AG09319 (cell line): ENCODE measurements at places on chromosomes 5 and 9.

- DNase-seq = no peak
Observed at GRCh38 chr5:31823472-31823871, 184.5 kb downstream of the PDZD2 start.

DNA sequence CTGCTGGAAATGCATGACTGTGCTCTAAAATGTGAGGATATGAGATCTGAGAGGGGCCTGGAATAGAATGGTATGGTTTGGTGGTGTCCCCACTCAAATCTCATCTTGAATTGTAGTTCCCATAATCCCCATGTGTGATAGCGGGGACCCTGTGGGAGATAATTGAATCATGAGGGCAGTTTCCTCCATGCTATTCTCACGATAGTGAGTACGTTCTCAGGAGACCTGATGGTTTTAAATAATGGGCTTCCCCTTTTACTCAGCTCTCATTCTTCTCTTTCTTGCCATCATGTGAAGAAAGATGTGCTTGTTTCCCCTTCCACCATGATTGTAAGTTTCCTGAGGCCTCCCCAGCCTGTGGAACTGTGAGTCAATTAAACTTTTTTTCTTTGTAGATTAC lies 133.6 kb upstream of the ADAMTS16 start:
- no peak for DNase-seq

DNA sequence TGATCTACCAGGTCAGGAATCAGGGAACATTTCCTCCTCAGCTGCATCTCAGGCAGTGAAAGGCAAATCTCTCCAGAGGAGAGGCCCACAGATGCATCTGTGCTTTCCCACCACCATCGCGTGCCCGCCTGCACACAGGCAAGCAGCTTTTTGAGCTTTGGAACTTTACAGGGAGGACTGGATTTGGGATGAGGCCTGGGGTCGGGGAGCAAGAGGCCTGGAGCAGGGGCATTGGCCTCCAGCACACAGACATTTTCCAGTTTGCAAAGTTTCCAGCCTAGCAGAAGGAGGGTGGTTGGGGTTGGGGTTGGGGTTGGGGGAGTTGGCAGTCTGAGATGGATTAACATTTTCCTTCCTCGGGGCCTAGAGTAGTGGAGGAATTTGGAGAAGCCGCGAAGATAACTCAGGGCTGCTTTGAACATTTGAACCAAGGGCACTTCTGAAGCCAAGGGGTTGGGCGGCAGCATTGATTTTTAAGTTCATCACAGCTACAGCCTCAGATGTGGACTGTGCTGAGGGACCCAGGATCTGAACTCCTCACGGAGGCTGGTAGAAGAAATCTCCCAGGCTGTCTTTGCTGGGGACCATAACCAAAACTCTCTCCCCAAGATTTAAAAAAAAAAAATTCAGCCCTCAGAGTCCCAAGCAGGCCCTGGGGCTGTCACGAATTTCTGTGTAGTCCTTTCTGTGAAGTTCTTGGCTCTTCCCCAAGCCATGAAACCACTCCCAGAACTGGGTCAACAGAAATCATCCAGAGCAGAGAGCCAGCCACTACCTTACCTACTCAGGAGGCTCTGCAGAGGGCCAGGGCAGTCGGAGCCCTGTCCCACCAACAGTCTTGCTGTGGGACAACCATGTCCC lies 25.6 kb downstream of the C5orf15 start:
- DNase-seq = no peak

- DNase-seq = peak; percentile 75
Observed at GRCh38 chr9:131714161-131714646, 25.7 kb downstream of the RAPGEF1 start.

DNA sequence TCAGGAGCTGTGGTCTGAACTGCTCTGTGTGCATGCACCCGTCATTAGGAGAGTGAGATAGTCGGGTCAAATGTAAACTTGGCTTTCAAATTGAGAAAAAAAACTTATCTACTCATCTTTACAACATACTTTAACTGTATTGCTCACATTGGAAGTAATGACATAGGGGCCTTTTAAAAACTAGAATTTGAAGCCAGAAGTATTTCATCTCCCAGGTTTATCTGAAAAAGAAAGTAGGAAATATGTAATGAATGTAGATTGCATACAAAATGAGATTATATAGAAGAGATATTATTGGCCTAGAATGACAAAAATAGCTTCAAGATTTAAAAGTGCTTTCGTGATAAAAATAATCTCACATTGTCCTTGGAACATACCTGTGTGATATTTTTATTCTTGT lies 24.3 kb downstream of the RGS7BP start:
- no peak for DNase-seq

GRCh38 chr5:139644001-139644456 lies 4.1 kb upstream of the CXXC5 start:
- no peak for DNase-seq

DNA sequence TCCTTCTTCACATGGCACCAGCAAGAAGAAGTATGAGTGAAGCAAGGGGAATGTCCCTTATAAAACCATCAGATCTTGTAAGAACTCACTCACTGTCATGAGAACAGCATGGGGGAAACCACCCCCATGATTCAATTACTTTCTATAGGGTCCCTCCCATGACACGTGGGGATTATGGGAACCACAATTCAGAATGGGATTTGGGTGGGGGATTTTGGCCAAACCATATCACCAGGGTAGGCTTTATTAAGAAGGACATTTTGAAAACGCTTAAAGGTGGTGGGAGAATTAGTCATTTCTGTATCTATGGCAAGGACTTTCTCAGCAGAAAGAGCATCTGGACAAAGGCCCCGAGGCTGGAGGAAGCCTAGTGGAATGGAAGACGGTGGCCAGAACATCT lies 100.2 kb upstream of the ADAMTS16 start:
- no peak for DNase-seq

DNA sequence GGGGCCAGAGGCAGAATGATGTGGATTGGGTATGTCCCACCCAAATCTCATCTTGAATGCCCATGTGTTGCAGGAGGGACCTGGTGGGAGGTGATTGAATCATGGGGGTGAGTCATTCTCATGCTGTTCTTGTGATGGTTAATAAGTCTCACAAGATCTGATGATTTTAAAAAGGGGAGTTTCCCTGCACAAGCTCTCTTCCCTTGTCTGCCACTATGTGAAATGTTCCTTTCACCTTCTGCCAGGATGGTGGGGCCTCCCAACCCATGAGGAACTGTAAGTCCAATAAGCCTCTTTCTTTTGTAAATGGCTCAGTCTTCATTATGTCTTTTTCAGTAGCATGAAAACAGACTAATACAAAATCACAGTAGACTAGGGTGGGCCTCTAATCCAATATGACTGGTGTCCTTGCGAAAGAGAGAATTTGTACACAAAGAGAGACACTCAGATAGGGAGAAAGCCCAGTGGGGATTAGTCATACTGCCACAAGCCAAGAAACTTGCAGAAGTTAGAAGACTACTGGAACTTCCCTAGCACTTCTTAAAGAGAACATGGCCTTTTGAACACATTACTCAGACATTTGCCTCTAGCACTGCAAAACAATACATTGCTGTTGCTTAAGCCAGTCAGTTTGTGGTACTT lies 68.4 kb downstream of the ANXA1 start:
- DNase-seq = no peak

- no peak for DNase-seq
Observed at GRCh38 chr9:129656795-129657390, 8.6 kb upstream of the PRRX2 start.

GRCh38 chr5:54273715-54274114 lies 36.7 kb downstream of the ARL15 start:
- DNase-seq = no peak

GRCh38 chr5:150809363-150809762 lies 30.8 kb downstream of the SMIM3 start:
- no peak for DNase-seq

DNA sequence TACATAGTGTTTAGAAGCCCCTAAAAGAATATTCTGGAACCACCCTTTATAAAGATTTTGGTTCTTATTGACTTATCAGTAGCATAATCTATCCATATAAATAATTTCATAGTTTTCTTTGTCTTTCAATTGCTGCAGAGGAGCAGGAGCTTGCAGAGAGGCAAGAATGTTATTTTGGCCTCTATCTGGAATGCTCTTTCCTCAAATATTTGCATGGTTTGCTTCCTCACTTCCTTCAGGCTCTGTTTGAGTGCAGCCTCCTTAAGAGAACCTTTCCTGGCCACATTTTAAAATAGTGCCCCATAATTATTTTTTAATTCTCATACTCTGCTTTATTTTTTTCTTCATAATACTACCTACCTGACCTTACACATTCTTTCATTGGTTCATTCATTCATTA lies 1.5 kb downstream of the C5 start:
- DNase-seq = no peak

DNA sequence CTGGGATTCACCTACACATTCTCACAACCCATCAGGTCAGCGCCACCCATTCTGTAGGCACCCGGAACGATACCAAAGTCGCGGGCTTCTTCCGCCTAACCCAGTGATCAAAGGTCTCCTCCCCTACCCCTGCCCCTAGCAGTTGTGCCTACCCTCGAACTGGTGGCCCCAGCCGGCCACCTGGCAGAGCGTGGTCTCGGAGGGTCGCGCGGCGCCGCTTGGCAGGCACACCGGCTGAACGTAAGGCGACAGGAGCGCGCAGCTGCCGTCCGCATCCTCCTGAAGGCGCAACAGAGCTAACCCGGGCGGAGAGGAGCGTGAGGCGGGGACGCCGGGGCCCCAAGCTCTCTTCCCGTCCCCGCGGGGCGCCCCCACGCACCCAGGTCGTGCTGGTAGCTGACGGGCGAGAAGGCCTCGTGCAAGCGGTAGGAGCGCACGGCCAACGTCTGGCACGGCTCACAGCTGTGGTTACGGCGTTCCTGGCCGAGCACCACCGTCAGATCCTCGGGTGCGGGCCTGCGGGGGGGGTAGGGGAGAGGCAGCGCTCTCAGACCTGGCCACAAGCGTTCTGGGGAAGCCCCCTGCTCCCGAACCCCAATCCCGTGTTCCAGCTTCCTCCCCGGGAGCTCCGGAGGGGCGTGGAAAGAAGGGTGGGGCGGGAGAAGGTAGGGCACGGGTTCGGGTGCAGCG lies 2.8 kb upstream of the PFN3 start:
- DNase-seq = no peak

DNA sequence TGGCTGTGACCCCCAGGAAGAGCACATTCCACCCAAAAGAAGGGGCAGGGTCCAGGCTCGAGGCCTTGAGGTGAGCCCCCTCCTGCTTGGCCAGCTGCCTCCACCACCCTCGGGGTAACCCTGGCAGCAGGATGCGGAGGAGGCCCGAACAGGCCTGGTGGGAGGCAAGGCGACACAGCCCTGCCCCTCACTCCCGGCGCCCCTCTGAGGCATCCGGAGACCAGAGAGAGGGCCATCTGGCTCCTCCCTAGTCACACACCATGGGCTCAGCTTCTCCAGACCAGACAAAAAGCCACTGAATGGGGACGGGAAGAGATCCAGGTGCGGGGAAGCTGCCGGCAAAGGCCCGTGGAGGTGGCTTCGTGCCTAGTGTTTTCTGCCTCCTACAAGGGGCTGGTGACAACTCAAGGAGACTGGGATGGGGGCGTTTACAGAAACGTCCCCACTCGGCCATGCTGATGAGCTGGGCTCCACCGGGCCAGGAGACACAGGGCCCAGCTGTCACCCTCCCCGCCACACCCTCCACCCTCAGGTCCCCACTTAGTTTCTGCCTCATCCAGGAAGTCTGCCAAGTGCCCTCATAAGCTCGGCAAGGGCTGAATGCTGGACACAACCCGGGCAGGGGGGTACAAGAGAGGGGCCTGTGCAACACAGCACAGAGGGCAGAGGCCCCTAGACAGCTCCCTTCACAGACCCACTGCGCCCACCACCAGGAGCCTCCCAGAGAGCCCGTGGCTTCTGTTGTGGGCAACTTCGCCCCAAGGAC lies 41.9 kb downstream of the NACC2 start:
- DNase-seq = no peak

DNA sequence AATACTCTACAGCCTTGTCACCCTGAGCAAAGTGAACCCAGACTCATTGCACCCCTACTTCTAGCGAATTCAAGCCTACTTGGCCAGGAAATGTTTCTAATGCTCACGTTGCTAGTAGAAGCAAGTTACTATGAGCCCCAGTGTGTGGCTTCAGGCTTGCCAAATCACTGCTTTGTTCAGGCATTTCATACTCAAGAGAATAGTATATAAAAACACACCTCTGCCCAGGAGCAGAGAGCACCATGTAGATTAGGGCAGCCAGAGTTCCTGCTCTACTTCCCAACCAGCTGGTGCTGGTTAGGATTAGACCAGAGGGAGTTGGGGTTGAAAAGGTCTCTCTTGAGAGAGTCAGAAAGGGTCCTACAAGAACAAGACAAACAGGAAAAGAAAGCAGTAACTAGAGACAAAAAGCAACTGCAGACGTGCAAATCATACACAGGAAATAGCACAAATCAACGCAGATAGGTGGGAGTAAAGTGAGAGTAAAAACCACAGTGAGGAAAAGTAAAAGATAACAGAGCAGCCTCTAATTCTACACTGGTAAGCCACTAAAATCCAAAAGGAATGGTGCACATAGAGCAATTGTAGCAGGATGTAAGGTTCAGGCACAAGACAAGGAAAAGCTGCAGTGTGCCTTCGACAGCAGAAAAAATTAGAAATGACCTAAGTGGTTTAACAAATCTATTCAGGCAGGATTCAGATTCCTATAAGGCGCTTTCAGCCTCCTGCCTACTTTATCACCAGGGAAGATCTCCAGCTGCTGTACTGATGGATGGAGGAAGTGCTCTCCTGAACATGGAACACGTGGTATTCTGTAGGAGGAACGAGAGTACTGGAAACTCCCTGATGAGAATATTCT lies 49.6 kb upstream of the KIF2A start:
- no peak for DNase-seq

- no peak for DNase-seq
Observed at GRCh38 chr5:8934455-8934854, 611.4 kb downstream of the SEMA5A start.
